Left lung (tissue), 14 donors: ENCODE measurements at places on chromosomes 2 and 18. TPM values are rescaled to one million over a fixed set of nuclear protein-coding genes. Genes with fewer than 3 reads are reported as not detected.

The CACNB4 gene
- polyA plus RNA-seq: 5.9 TPM

The FTCDNL1 gene
- 0.14 TPM for polyA plus RNA-seq

The CYBRD1 gene
- polyA plus RNA-seq: 72.8 TPM

The PPP4R3B gene
- polyA plus RNA-seq: 73.6 TPM

The SPRED2 gene
- 39.8 TPM for polyA plus RNA-seq

The CXCR4 gene
- 41.3 TPM for polyA plus RNA-seq

The RAD51AP2 gene
- 0.73 TPM for polyA plus RNA-seq

The ALPG gene
- polyA plus RNA-seq: not detected

The HNMT gene
- 98.9 TPM for polyA plus RNA-seq

The REG1B gene
- not detected for polyA plus RNA-seq

The DCDC2C gene
- polyA plus RNA-seq: not detected

The FEV gene
- polyA plus RNA-seq: not detected

The BOLL gene
- not detected for polyA plus RNA-seq

The VWA3B gene
- polyA plus RNA-seq: 7.0 TPM

The TMEM178A gene
- 9.9 TPM for polyA plus RNA-seq

The CDCA7 gene
- polyA plus RNA-seq: 81.5 TPM

The FSHR gene
- not detected for polyA plus RNA-seq
